ENCODE measurements at places on chromosomes 13 and 19. TPM values are rescaled to one million over a fixed set of nuclear protein-coding genes. Genes with fewer than 3 reads are reported as not detected.

Gene ERICH6B
- total RNA-seq = not detected

DNA sequence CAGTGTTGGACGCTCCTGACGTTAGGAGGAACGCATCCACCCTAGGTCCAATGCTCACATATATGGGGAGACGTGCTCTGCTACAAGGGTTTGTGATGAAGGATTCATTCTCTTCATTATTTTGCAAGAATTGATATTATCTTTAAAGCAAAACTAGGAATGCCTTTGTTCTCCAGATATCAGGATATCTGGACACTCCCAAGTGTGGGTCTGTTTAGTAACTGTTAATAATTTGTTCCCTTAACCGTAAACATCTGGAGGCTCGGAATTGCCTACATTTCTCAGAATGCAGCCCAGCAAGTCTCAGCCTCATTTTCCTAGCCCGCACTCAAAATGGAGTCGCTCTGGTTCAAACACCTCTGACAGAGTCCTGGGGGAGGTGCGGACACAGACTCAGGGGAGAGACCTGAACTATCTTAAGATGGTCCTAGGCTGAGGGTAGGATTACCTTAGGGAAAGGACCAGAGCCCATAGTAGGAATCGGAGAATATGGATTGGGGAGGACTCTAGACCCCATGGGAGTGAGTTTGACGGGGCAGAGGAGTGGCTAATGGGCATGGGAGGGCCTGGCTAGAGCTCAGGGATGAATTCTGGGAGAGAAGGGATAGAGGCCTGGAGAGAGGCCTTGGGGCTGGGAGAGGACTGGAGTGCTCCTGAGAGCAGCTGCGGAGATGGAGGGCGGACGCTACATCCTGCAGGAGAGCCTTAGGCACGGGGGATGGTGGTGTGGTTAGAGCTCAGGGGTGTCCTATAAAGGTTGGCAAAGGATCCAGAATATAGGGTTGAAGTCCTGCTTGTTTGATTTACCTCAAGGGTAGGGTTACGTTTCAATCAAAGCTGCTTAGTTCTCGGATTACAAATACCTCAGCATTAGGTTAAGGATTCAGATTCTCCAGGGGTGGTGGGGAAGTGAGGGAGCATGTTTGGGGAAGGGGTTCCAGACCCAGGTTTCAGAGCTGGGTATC is 43.2 kb downstream of the ZNF331 start:
- H3K27me3 ChIP-seq = no peaks in the 10 kb centered on the region
- no peak for DNase-seq
- H3K4me1 ChIP-seq = no peaks in the 10 kb centered on the region
- H3K36me3 ChIP-seq = peaks cover 21% of the 10 kb centered on the region
- H3K27ac ChIP-seq = no peak overlapping the region

GRCh38 chr13:94389604-94390351 is 89.7 kb downstream of the DCT start:
- no peaks in the 10 kb centered on the region for H3K27me3 ChIP-seq
- no peak overlapping the region for H3K4me3 ChIP-seq
- H3K27ac ChIP-seq = no peak overlapping the region
- no peaks in the 10 kb centered on the region for H3K4me1 ChIP-seq
- H3K36me3 ChIP-seq = no peaks in the 10 kb centered on the region
- no peak for DNase-seq

GRCh38 chr13:113466383-113466782 is 13.1 kb upstream of the ADPRHL1 start:
- H3K4me3 ChIP-seq = no peak overlapping the region
- H3K4me1 ChIP-seq = no peaks in the 10 kb centered on the region
- no peaks in the 10 kb centered on the region for H3K27me3 ChIP-seq
- H3K27ac ChIP-seq = no peak overlapping the region

Gene ZSCAN5B
- total RNA-seq = not detected

DNA sequence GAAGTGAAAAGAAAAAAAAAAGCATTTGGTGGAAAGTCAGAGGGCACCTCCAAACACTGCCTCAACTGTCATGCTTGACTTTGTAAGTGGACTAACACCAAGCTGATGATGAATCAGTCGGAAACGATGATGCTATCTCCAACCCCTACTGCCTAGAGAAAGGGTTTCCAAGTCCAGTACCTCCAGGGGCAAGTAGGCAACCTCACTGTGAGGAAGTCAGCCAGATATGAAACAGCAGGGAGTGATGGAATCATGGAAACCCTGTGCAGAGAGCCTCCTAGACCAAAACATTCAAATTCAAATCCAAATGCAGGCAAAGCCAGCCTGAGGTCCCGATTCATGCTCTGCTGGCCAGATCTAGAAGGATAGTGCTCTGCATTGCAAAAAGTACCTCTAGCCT is 100.9 kb upstream of the SERP2 start:
- H3K4me1 ChIP-seq = peaks cover 33% of the 10 kb centered on the region
- no peak overlapping the region for H3K27ac ChIP-seq
- no peak overlapping the region for H3K4me3 ChIP-seq
- no peaks in the 10 kb centered on the region for H3K27me3 ChIP-seq

DNA sequence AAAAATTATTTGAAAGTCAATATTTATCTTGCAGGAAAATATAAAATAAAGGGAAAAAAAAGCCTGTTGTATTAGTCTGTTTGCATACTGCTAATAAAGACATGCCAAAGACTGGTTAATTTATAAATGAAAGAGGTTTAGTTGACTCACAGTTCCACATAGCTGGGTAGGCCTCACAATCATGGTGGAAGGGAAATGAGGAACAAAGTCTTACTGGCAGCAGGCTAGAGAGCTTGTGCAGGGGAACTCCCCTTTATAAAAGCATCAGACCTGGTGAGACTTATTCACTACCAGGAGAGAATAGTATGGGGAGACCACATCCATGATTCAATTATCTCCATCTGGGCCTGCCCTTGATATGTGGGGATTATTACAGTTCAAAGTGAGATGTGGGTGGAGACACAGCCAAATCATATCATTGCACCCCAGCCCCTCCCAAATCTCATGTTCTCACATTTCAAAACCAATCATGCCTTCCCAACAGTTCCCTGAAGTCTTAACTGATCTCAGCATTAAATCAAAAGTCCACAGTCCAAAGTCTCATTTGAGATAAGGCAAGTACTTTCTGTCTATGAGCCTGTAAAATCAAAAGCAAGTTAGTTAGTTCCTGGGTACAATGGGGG is 1416.5 kb upstream of the SPRY2 start:
- H3K36me3 ChIP-seq = no peaks in the 10 kb centered on the region
- no peak for DNase-seq
- no peaks in the 10 kb centered on the region for H3K4me1 ChIP-seq
- H3K27ac ChIP-seq = no peak overlapping the region
- no peak overlapping the region for H3K4me3 ChIP-seq

GRCh38 chr13:84655677-84656076 is 773.4 kb upstream of the SLITRK1 start:
- peak overlapping the region; percentile 45 for H3K27ac ChIP-seq
- no peak overlapping the region for H3K4me3 ChIP-seq
- peak; percentile 75 for DNase-seq
- peaks cover 6% of the 10 kb centered on the region for H3K4me1 ChIP-seq
- H3K27me3 ChIP-seq = no peaks in the 10 kb centered on the region

Gene LIG1
- 19.2 TPM for total RNA-seq

Gene CFAP97D2
- total RNA-seq = not detected

- no peak for DNase-seq
- H3K36me3 ChIP-seq = no peaks in the 10 kb centered on the region
- no peaks in the 10 kb centered on the region for H3K27me3 ChIP-seq
Measured at GRCh38 chr19:29062475-29063435, 150.2 kb downstream of the UQCRFS1 start.

DNA sequence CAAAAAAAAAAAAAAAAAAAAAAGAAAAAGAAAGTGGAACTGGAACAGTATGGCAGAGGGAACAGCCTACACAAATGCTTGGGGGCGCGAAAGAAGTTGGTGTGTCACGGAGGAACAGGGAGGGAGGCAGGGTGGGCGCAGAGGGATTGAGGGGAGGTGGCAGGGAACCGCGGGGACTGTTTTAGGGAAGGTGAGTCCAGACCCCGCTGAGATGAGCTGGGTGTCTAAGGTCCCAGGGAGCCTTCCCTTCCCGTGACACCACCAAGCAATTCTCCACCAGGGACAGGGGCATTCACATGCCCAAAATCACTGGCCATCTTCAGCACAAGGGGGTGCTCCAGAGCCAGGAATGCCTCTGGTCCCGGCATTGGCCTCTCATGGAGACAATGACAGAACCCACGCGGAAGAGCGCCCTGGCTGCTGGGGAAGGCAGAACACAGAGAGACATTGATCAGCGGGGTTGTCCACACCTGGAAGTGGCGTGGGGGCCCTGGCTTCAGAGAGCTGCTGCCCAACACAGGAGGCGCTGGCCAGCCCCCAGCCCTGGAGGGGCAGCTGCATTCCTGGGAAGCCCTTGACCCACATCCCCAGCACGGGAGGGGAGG is 6.9 kb downstream of the PEAK3 start:
- no peaks in the 10 kb centered on the region for H3K27me3 ChIP-seq
- peak; percentile 37 for DNase-seq
- H3K36me3 ChIP-seq = peaks cover 3% of the 10 kb centered on the region

DNA sequence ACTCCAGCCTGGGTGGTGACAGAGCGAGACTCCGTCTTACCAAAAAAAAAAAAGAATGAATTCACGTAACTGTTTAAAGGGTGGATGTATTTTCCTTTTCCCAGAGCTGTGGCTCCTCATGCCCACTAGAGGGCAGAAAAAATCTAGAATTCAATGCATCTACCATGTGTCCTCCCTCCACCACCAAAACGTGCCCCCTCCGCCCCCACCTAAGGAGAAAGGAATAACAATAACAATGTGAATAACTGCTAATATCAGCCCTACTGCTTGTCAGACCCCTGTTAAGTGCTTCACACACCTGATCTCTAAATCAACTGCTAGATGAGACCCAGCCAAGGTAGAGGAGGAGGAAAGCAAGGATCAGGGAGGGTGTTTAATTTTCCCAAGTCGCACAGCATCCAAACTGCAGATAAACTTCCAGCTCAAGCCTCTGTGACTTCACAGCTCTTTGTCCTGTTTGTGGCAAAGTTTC is 20.2 kb upstream of the PNMA8B start:
- no peak overlapping the region for H3K27ac ChIP-seq
- H3K36me3 ChIP-seq = no peaks in the 10 kb centered on the region
- no peaks in the 10 kb centered on the region for H3K4me1 ChIP-seq

DNA sequence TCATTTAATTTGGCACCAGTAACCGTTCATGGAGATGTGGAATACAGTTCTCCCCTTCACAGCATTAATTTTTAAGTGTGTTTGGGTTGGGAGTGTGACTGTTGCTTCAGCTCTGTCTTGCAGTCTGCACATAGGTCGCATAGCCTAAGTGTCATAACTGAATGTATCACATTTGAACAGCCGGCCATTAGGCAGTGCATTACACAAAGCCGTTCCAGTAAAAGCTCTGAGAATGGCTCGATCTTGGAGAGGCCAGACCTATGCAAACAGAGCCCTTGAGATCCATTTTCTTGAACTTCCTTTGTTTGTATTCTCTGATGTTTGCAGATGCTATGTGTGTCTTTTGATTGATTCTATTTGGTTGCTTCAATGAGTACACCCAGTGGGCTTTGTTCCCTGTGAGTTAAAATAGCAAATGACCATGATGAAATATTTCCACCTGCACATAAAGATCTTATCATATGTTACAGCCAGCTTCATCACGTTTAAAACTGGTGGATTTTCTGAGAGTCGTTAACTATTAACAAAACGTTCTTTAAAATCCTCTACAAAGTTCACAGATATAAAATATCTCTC is 1104.9 kb upstream of the SLC10A2 start:
- H3K27ac ChIP-seq = no peak overlapping the region
- H3K36me3 ChIP-seq = no peaks in the 10 kb centered on the region
- no peak for DNase-seq

- no peak overlapping the region for H3K4me3 ChIP-seq
- H3K36me3 ChIP-seq = no peaks in the 10 kb centered on the region
- no peaks in the 10 kb centered on the region for H3K27me3 ChIP-seq
- no peak for DNase-seq
- no peak overlapping the region for H3K27ac ChIP-seq
- peaks cover 6% of the 10 kb centered on the region for H3K4me1 ChIP-seq
Measured at GRCh38 chr13:40333226-40333625, 333.2 kb downstream of the FOXO1 start.

- H3K27me3 ChIP-seq = no peaks in the 10 kb centered on the region
- H3K4me1 ChIP-seq = no peaks in the 10 kb centered on the region
- no peak overlapping the region for H3K27ac ChIP-seq
- no peak for DNase-seq
Measured at GRCh38 chr19:23378948-23379347, 16.3 kb downstream of the ZNF91 start.

- H3K36me3 ChIP-seq = no peaks in the 10 kb centered on the region
- peak overlapping the region; percentile 24 for H3K27ac ChIP-seq
Measured at GRCh38 chr13:64239372-64239771, 2823.7 kb upstream of the PCDH20 start.

- DNase-seq = no peak
- H3K27me3 ChIP-seq = no peaks in the 10 kb centered on the region
- peaks cover 37% of the 10 kb centered on the region for H3K36me3 ChIP-seq
- H3K4me3 ChIP-seq = no peak overlapping the region
Measured at GRCh38 chr19:11100049-11100448, 10.8 kb downstream of the LDLR start.

DNA sequence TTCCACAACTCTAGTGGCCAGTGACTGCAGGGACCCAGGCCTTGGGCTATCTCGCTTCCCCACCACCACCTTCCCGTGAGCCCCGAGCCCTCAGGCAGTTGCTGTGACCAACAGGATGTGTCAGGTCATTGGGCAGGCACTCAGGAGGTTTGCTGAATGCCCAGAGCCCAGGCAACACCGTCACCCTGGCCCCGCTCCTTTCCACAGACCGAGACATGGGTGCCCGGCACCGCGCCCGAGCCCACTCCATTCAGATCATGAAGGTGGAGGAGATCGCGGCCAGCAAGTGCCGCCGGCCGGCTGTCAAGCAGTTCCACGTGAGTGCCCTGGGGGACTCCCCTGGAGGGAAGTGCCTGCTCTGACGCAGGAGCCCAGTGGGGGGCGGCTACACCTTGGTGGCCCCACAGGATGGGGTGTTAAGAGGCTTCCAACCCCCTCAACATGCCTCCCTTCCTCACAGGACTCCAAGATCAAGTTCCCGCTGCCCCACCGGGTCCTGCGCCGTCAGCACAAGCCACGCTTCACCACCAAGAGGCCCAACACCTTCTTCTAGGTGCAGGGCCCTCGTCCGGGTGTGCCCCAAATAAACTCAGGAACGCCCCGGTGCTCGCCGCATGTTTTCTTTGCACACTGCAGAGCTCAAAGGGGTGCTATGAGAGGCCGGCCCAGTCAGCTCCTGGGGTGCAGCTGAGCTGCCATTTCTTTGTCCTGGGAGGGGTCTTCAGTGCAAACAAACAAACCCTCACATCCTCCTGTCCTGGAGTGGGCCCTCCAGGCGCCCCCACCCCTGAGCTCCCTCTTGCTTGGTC is 3.2 kb downstream of the RPL18A start:
- no peak overlapping the region for H3K4me3 ChIP-seq
- no peak for DNase-seq
- no peak overlapping the region for H3K27ac ChIP-seq
- H3K4me1 ChIP-seq = peaks cover 16% of the 10 kb centered on the region
- peaks cover 28% of the 10 kb centered on the region for H3K36me3 ChIP-seq

DNA sequence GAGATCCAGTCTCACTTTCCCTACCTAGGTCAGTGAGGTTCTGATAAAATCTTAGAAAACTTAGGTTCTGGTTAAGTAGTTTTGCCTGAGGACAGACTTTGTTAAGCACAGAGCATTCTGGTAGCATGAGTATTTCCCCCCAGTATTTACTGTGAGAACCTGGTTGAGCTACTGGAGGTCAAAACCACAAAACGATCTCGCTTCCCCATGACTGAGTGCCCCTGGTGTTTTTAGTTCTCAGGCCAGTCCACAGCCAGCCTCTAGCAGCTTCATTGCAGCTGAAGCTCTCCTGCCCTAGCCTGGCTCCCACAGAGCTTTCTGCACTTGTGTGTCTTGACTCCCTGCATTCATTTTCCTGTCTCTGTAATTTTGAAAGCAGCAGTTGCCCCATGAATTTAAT is 1138.2 kb downstream of the UQCRFS1 start:
- no peak overlapping the region for H3K27ac ChIP-seq
- H3K27me3 ChIP-seq = no peaks in the 10 kb centered on the region
- H3K4me1 ChIP-seq = no peaks in the 10 kb centered on the region
- no peaks in the 10 kb centered on the region for H3K36me3 ChIP-seq
- no peak for DNase-seq
- no peak overlapping the region for H3K4me3 ChIP-seq

All from astrocyte (in vitro differentiated cells and primary cell).